Hematopoietic multipotent progenitor cell (in vitro differentiated cells): ENCODE measurements at places on chromosomes 12 and 14. TPM values are rescaled to one million over a fixed set of nuclear protein-coding genes. Genes with fewer than 3 reads are reported as not detected.

GRCh38 chr12:27627123-27627852 lies 69.0 kb upstream of the REP15 start:
- DNase-seq = no peak

DNA sequence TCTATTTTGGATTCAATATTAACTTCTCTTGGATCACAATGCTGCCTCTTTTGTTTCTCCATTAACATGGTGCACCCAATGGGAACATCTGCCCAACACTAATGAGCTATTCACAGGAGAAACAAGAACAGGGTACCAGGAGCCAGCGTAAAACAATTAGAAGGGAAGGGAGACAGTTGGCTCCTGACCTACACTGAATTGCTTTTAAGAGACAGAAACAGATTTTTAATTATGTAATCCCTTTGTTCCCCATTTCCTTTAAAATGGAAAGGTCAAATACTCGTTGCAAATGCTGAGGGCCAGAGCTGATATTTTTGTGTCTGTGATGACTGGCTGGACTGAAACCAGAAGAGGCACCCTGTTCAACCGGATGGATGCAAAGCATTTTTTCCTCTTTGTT lies 108.3 kb downstream of the SEC23A start:
- no peak for DNase-seq

DNA sequence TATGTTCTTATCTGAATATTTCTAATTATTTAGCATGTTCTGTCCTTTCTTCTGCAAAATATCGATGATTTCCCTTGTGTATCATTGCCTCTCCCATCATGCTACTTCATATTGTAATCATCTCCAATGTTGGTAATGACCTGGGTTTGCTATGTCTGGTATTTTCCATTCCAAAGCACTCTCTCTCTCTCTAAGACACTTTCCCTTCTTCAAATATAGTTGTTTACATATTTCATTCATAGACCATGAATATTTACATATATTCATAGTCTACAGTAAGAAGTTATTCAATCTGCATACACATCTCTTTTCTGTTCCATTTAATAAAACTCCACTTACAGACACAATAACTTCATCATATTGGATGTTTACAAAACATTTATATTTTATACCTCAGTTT lies 1516.5 kb upstream of the FLRT2 start:
- no peak for DNase-seq

DNA sequence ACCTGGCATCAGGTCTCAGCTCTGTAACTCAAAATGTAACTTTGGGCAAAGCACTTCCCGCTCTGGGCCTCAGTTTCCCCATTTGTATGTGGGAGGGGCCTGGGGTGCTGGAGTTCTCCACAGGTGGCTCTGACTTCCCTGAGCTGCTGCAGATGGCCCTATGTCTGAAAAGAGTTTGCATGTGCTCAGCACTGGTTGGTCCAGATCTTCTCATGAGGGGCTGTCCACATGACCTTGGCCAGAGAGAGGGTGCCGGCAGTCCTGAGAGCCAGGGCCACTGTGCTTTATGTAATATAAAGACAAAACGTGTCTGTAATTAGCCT lies 7.2 kb upstream of the CACNA2D4 start:
- DNase-seq = no peak

- DNase-seq = no peak
Observed at GRCh38 chr14:53027041-53027440, 76.2 kb upstream of the FERMT2 start.

DNA sequence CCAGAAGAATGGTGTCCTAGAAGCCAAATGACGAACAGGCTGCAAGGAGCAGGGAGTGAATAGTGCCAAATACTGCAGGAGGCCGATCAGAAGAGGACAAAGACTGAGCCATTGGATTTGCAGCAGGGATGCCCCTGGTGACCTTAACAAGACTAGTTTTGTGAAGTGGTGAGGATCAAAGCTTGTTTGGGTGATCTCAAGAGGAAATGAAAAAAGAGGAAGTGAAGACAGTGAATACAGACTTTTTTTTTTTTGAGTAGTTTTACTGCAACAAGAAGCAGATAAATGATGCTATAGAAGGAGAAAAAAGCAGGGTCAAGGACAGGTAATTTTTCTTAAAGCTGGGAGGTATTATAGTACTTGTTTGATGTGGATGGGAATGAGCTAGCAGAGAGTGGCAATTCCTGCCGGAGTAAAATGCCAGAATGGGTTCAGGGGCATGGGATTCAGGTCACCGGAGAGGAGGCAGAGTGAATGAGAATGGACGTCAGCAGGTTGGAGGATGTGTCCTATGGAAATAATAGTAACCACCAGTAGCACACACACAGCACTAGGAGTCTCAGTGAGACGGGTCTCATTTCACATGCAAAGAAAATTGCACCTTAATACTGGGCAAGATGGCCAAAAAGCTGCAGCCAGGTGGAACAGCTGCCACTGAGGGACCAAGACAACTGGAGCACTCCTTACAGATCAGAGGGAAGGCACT lies 345.8 kb upstream of the CCDC196 start:
- DNase-seq = no peak

Gene AGAP2
- 82.9 TPM for total RNA-seq

Gene SPIC
- not detected for total RNA-seq

Gene PLEKHH1
- 0.27 TPM for total RNA-seq
